ENCODE measurements at places on chromosomes 1 and 21. TPM values are rescaled to one million over a fixed set of nuclear protein-coding genes. Genes with fewer than 3 reads are reported as not detected.

CFH gene
- polyA plus RNA-seq = 31.3 TPM

TMPRSS2 gene
- 0.11 TPM for polyA plus RNA-seq

DNAI4 gene
- 0.90 TPM for polyA plus RNA-seq

CHIT1 gene
- polyA plus RNA-seq = 0.07 TPM

NVL gene
- polyA plus RNA-seq = 10.5 TPM

UBL4B gene
- polyA plus RNA-seq = 0.07 TPM

C1orf74 gene
- 0.22 TPM for polyA plus RNA-seq

PRDX1 gene
- 363 TPM for polyA plus RNA-seq

MYOM3 gene
- polyA plus RNA-seq = 0.34 TPM
